ENCODE measurements at places on chromosomes 16 and 17.

DNA sequence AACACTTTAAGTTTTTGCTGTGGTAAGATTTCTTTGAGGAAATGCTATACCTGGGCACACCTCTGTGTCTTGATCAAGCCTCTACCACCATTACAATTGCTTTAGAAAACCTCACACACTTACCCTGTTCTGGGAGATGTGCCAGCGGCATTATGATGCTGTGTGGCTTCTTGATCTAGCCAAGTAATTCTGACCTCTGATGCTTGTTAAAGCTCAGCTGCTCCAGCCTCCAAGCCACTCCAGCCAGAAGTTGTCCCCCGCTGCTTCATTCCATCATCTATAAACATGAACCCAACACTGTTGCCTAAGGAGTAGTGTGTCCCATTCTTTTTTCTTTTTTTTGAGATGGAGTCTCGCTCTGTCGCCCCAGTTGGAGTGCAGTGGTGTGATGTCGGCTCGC, 60.1 kb downstream of the CYLD start:
- DNase-seq: no peak

DNA sequence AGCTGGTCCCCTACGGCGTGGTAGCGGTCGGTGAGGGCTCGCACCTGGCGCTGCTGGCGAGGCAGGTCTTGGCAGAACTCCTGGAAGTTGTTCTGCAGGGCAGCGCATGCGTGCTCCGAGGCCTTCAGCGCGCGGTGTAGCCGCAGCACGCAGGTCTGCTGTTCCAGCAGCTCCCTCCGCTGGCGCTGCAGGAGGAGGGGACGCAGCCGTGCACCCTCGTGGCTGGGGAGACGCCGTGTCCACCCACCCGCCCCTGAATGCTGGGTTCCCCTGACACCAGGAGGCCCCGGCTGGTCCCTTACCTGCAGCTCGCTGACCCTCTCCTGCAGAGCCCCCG, 12.2 kb downstream of the EVPL start:
- DNase-seq: no peak

- no peak for DNase-seq
Observed at GRCh38 chr16:10743227-10743609, 424 bp upstream of the NUBP1 start.

GRCh38 chr17:18129041-18129502, 20.5 kb downstream of the MYO15A start:
- no peak for DNase-seq

DNA sequence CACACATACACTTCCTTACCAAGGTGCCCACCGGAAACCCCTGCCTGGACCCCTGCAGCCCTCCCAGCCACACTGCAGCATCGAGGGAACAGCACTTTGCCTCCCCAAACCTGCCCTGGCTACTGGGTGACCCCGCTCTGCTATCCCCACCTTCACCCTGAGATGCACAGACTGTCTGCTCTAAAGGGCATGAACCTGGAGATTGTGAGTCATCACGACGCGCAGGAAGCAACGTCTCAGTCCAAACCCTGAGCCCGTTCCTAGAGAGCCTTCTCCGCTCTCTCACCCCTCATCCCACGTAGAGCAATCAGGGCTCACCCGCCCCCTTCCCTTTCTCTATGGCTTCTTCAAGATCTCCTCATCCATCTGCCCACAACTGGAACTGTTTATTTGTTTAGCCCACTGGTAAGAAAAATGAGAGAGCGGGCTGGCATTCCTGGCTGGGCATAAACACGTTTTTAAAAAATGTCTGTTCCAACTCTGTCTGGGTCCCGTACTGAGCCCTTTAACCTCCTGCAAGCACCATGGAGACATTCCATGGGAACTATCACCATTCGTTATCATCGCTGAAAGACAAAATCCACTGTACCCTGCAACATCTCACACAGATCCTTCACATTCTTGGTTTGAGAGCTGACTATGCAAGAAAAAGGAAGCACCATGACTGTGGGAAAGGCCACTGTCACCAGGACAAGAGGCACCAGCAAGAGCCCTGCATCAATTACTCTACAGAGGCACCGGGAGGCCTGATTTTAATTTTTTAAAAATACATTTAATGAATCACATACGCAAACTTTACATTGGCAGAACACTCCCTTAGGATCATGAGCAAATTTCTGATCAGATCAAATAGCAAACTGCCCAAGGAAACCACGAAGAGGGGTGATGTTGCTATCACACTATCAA, 28.2 kb downstream of the ZFHX3 start:
- no peak for DNase-seq

DNA sequence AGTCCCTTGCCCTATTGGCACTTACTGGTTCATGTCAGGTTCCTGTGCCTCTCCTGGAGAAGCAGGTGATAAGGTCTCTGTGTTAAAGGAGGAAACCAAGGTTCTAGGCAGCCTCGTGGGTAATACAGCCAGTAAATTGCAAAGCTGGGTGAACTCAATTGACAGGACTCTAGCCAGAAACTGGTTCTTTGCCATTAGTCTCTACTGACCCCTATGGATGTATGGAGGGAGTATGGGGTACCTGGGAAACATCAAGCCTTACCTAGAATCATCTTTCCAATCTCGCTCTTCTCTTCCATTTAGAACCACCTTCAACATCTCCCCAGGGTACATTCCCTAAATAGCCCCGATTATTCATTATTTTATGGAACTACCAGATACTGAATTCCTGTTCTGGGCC, 169.3 kb downstream of the CDH13 start:
- DNase-seq: no peak

Data from activated T-cell treated with anti-CD3 and anti-CD28 coated beads for 1 hour (primary cell).